SK-N-SH (cell line): ENCODE measurements at places on chromosomes 5 and 9. TPM values are rescaled to one million over a fixed set of nuclear protein-coding genes. Genes with fewer than 3 reads are reported as not detected.

HTR1A gene
- polyA plus RNA-seq = not detected in 2 replicates

HMCN2 gene
- 0.15 and 0.28 TPM in 2 replicates for polyA plus RNA-seq

DNA sequence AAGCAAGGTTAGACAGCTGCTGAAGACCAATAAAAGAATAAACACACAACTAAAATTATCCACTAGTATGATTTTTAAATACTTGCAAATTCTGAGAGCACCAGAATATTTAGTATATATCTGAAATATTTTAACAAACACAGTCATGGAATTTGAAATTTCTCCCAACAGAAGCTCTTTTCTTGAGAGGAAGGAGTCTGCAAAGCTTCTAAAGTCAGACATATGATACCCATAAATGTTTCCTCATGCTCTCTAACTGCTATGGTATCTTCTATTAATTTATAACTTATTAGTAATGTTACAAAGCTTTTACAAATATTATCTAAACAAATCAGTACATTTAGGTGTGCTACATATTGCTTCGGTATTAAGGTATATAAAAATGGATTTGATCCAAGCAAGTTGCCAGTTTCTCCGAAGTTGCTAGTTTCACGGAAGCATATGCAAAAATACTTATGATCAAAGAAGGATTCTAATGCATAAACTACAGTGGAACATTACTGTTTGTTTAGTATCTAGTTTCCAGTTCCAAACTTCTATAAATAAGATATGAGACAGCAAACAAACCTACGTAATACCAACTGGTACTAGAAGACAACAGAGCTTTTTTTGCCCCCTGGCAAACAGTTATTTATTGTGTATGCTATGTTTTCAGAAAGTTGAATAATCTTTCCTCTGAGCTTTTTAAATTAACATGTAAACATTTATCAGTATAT lies 22.0 kb downstream of the FNIP1 start:
- no peak for DNase-seq

- no peak for DNase-seq
Measured at GRCh38 chr9:9124616-9125015, 1325.0 kb upstream of the DMAC1 start.
